Stimulated activated CD4-positive, alpha-beta T cell treated with anti-CD3 and anti-CD28 coated beads, Interleukin-1b, Interleukin-23, amount 100 ng/mL, for 1 hour (primary cell): ENCODE measurements at places on chromosomes 6 and 20.

GRCh38 chr6:53020005-53020744, 25.1 kb upstream of the GSTA4 start:
- no peak for DNase-seq

GRCh38 chr6:44179072-44179536, 20.5 kb downstream of the CAPN11 start:
- no peak for DNase-seq

DNA sequence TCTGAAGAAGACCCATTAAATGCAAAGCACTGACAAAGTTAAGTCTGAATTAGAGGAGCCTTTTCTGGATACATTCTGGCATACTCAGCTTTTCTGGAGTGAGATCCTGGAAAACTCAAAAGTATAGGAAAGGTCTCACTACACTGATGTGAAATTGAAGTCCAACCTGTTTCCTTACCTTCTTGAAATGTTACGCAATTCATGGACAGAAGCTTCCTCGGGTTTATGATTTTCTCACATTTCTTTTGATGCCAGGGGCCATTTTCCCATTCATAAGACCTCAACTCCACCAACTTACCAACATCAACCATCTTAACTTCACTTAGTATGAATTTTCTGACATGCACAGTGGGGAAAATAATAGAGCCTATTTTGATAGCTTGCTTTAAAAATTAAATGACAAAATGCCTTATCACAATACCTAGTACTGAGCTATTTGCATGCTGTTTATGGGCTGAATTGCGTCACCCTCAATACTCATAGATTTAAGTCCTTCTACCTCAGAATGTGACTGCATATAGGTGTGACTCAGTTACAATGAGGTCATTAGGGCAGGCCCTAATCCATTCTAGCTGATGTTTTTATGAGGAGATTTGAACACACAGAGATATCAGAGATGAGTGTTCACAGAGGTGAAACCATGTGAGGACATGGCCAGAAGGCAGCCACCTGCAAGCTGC, 73.4 kb upstream of the RAB32 start:
- no peak for DNase-seq

- no peak for DNase-seq
Measured at GRCh38 chr20:31833931-31834521, 11.4 kb downstream of the FOXS1 start.

DNA sequence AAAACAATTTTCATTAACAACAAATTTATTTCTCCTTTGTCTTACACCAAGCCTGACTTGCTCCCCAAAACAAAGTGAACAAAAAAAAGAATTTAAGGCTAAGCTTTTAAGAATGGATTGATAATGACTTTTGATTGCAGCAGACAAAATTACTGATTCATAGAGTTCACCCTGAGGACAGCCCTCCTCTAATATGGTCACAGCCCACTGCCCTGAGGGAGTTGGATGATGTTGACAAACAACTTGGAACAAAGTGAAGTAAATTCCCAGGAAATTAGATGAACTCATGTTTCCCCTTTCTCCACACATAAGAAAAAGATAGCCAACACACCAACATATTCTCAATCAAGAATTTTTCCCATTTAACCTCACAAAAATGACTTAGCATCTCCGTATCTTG, 7.7 kb upstream of the ISM1 start:
- no peak for DNase-seq

- DNase-seq = no peak
Measured at GRCh38 chr6:13709689-13710551, 1.7 kb downstream of the RANBP9 start.

- DNase-seq = no peak
Measured at GRCh38 chr6:43946641-43947363, 176.8 kb downstream of the VEGFA start.

DNA sequence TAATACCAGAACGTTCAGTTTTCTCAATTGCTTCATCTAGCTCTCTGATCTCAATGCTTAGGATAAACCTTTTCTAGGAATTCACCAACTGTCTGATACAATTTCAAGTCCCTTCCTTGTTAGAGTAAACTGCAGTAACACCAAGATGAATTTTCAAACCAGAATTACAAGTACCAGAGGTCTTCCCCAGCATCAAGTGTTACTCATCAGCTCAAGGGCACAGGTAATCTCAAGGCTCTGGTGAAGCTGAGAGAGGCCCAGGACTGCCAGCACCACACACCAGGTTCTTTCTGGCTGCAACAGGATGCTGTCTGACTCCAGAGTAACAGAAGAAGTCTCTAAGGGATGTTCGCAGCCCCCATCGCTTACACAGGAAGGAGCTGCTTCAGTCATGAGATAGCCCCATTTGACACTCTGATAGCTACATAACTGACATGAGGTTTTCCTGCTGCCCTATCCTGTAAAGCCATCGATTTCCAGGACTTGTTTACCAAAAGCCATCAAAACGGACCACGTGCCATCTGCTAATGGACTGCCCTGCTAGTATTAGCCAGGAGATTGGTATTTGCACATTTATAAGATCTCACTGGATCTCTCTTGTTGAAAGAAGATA, 549.4 kb downstream of the UTRN start:
- no peak for DNase-seq

GRCh38 chr6:8633762-8634161, 198.4 kb upstream of the SLC35B3 start:
- no peak for DNase-seq

DNA sequence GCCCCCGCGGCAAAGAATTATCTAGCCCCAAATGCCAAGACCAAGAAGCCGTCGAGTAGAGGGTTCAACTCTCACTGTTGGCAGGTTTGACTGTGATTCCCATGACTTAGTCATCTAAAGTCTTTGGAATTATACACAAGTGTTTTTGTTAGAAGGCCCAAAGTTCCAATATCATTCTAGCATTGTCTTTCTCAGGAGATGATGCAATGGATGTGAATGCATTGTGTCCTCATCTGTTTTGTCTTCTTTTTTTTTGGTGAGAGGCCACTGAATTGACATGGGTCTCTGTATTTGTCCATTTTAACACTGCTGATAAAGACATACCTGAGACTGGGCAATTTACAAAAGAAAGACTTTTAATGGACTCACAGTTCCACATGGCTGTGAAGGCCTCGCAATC, 290.5 kb upstream of the ZFP64 start:
- DNase-seq = no peak

DNA sequence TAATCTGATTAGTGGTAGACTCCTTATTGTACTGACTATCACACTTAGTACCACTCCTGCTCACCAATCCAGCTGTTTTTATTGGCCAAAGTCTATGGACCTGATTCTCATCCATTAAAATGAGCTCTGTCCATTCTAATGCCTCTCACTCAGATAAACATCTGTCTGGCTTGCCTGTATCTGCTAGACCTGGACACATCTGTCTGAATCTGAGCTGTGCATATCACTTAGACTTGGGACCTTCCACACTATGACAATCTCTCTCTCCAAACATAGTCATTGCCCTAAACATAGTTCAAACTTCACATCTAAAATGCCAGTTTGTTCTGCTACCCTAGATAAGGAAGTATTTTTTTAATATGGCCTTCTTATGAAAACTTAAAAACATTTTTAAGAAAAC, 92.6 kb downstream of the CENPW start:
- no peak for DNase-seq

DNA sequence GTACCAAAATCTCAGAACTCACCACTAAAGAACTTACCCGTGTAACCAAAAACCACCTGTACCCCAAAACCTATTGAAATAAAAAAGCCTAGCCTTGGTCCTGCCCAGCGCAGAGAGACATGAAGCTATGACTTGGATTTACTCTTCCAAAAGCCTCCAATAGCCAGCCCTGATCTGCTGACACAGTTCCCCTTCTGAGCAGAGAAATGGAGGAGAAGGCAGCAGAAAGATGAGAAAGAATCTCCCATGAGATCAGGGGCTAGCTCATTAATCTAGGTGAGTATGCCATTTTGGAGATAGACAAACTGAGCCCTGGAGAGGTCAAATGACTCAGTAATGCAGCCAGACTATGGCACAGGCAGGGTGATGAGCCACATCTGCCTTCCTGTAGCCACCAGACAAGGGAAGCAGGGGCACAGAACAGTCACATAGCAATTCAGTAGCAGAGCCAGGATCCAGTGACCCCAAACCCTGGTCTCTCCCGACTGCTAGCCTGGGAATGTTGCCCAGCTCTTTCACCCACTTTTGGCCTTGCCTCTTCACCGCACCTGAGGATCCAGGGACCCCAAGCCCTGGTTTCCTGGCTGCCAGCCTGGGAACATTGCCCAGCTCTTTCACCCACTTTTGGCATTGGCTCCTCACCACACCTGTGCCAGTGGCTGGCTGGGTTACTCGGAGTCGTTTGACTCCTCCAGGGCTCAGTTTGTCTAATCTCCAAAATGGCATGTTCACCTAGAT, 7.2 kb upstream of the SDCBP2 start:
- no peak for DNase-seq

DNA sequence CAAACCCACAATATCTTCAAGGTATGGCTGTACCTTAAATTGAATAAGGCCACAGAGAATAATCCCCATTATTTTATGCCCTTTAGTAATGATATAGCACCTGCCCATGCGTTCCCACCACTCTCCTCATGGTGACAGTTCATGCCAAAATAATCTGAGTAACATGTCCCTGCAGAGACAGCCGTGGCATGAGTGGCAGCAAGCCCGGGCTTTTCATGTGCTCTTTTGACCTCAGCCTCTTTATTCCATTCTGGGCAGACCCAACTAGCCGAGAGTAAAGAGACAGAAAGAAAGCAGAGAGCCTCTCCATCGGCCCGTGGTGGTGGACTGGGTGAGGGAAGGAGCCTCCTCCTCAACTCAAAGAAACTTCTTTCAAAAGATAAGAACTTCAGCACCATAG, 19.9 kb upstream of the POPDC3 start:
- DNase-seq = no peak
